Cardiac muscle cell (in vitro differentiated cells and primary cell): ENCODE measurements at places on chromosomes 16 and 17.

DNA sequence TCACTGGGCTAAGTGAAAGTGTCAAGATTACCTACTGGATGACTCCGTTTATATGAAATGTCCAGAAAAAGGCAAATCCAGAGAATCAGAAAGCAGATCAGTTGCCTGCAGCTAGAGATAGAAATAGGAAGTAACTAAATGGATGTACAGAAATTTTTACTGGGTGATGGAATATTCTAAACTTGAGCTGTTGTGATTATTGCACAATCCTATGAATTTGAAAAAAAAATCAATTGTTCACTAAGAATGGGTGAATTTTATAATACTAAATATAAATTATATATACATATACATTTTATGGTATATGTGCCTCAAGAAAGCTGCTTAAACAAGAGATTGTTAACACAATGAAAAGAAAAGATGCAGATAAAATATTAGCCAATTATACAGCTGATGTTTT, 181.1 kb upstream of the C16orf82 start:
- no peak for DNase-seq

GRCh38 chr17:73798111-73798748, 154.0 kb upstream of the SDK2 start:
- no peak for DNase-seq

- DNase-seq = no peak
These were observed 437.2 kb downstream of the HAPSTR1 start for GRCh38 chr16:9528511-9529079.

- peak; percentile 25 for DNase-seq
These were observed 12.3 kb downstream of the CACNG4 start for GRCh38 chr17:66976781-66977201.
